ENCODE measurements at places on chromosomes 2 and 18.

DNA sequence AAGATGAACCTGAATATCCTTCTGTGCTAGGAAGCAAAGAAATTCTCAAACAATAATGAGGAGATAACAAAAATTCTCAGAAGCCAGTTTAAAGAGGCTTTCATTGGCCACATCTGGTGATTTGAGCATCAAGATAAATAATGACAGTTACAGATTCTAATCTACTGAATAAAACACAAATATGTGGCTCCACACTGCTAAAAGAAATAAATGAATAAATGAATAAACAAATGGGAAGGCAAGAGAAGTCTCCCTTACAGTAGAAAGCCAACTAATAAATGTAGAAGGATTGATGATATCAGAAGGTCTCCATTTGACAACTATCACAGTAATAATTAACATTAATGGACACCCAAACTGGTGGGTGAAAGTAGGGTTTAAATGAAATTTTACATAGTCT is 54.6 kb upstream of the ADAM23 start:
- no peak for DNase-seq

DNA sequence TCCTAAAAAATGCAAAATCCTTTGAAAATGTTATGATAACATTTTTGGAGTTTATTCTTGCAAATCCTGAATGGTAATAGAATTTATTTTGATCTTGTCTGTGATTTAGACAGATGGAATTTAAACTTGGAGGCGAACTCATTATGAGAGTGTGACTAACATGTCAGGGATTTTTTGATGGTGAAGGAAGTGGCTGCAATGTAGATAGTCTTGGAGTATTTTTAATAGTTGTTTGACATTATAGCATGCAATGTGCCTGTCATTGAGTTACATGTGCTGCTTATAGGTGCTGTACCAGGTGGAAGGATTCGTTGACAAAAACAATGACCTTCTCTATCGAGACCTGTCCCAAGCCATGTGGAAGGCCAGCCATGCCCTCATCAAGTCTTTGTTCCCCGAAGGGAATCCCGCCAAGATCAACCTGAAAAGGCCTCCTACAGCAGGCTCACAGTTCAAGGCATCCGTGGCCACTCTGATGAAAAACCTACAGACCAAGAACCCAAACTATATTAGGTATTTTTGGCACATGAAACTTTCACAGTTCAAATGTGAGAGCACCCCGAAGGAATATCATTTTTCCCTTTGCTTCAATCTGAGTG is 141.8 kb downstream of the MYO1B start:
- DNase-seq: no peak

GRCh38 chr2:186379052-186379451 is 107.0 kb upstream of the ZC3H15 start:
- DNase-seq: no peak

DNA sequence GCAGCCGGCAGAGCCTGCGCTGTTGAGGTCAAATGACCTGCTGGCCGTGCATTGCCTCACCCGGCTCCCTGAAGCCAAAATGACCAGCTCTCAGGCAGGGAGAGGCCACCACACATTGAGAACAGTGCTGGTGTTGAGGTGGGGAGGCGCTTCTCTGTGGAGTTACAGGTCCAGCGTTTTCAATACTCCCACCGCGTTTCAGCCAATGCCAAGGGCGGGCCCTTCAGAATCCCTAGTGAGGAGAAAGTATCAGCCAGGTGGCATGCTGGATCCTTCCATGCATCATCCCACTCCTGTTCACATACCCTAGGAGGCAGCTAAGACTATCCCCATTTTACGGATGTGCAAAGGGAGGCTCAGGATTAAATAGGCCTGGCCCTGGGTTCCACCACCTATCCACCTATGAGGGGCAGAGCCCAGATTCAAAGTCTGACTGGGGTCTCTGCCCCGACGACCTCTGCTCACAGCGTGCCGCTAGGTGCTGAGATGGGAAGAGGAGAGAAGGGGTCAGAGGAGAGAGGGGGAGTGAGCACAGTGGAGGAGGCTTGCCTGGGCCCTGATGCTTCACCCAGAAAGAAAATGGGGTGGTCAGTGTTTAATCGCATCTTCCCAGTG is 137.6 kb upstream of the ID2 start:
- DNase-seq: no peak

GRCh38 chr18:36249392-36249791 is 48.1 kb upstream of the FHOD3 start:
- no peak for DNase-seq

- no peak for DNase-seq
Observed at GRCh38 chr2:239188536-239188935, 212.3 kb downstream of the HDAC4 start.

DNA sequence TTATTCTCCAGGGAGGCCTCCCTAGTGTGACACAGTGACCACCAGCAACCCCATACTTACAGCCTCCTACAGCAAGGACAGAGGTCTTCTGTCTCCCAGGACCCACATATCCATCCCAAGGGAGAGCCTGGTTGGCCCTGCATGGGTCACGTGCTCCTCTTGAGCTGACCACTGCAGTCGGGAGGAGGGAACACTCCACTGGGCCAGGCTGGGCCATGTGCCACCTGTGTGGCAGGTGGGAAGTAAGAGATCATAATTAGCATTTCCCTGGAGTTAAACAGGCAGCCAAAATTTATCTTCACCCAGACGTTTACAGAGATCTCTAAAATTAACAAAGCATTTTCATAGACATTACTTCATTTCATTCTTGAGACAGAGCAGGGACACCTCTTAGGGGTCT is 33.4 kb upstream of the MLPH start:
- no peak for DNase-seq

GRCh38 chr2:20781656-20782265 is 41.1 kb downstream of the LDAH start:
- no peak for DNase-seq
